ENCODE measurements at places on chromosomes 16 and 17.

DNA sequence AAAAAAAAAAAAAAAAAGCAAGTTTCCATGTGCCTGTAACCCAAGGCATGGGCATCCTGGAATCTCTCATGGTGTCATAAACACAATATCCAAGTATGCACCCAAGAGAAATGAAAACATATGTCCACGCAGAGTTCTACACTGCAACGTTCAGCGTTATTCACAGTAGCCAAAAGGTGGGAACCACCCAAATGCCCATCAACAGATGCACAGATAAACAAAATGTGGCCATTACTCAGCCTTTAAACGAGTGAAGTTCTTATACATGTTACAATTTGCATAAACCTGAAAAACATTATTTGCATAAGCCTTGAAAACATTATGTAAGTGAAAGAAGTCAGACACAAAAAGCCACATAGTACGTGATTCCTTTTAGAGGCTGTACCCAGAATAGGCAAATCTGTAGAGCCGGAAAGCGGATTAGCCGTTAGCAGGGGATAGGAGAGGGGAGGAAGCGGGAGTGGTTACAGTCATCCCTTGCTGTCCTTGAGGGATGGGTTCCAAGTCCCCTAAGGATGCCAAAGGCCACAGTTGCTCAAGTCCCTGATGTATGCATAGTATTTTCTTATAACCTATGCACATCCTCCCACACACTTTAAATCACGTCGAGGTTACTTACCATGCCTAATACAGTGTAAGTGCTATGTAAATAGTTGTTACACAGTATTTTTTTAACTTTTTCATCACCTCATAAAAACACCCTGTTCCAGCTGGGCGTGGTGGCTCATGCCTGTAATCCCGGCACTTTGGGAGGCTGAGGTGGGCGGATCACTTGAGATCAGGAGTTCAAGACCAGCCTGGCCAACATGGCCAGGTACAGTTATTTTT lies 47.3 kb upstream of the DNAH17 start:
- DNase-seq = no peak

GRCh38 chr17:8964801-8965393 lies 610 bp downstream of the PIK3R5 start:
- no peak for DNase-seq

GRCh38 chr17:70493277-70493874 lies 324.0 kb downstream of the KCNJ2 start:
- DNase-seq = no peak

- DNase-seq = no peak
Measured at GRCh38 chr17:28519236-28519635, 13.1 kb downstream of the FOXN1 start.

DNA sequence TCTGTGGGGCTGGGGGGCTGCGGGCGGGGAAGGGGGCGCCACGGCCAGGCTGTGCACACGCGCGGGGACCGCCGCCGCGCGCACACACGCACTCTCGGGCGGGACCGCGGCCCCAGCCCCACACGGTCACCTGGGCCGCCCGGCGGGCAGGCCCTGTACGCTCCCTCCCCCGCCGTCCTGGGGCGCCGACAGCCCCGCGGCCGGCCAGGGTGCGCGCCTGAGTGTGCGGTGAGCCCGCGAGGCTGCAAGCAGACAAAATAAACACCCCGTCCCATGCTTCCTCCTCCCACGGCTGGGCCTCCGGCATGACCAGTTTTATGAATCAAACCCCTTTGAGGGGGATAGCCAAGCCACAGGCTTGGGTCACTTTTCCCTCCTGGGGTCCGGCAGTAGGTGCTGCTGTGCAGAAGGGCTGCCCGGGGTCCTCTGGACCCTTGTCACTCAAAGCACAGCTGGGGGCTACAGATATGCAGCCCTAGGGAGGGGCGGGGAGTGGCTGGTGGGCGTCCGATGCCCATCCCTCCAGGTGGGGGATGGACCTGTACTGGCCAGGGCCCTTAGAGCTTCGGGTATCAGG lies 441 bp downstream of the VASN start:
- peak; percentile 60 for DNase-seq

DNA sequence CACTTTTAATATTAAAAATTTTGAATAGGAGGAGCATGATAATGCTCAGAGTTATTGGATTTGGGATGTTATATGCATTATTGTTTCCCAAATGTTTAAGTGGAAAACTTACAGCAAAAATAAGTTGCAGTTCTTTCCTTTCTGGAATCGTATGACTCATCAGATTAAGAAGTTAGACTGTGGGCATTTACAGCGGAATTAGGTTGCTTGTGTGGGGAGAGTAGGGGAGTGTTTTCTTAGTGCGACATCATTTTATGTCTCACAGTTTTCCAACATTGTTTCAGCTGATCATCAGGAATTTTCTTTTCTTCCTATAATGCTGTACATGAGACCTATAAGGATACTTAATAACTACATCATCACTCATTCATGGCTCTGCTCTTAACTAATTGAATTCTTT lies 1631.8 kb downstream of the CDH8 start:
- DNase-seq = no peak

GRCh38 chr17:13544765-13545164 lies 57.0 kb downstream of the HS3ST3A1 start:
- DNase-seq = no peak

DNA sequence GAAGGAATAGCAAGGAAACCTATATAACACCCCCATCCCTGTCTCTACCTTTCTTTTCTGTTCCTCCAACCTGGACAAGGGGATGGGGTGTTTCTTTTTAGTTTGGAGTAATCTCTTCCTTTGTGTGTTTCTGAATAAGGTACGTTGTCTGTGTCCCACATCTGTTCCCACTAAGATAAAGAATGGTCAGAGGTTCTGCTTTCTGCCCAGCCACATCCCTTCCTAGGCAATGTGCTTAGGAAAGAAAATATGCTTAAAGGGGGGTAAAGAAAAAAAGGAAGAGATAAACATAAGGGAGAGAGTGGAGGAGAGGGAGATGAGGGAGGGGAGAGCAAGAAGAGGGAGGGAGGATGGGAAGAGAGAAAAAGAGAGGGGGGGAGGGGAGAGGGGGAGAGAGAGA lies 35.1 kb downstream of the SLC6A2 start:
- DNase-seq = no peak

GRCh38 chr16:57409870-57410587 lies 5.5 kb downstream of the CCL17 start:
- no peak for DNase-seq

DNA sequence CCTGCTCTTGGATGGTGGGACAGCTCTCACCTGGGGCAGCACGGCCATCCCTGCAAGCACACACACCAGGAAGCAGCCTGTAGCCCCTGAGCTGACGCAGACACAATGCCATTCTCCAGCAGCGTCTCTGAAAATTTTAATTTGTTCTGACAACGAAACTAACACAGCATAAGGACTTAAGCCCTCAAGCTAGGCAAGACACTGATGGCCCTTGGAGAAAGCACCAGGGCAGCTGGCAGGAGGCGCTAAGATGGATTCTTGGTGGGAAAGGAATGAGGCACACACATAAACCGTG lies 2.7 kb upstream of the LIMD2 start:
- DNase-seq = no peak

- DNase-seq = no peak
Measured at GRCh38 chr16:20053336-20053735, 20.4 kb downstream of the GPR139 start.

DNA sequence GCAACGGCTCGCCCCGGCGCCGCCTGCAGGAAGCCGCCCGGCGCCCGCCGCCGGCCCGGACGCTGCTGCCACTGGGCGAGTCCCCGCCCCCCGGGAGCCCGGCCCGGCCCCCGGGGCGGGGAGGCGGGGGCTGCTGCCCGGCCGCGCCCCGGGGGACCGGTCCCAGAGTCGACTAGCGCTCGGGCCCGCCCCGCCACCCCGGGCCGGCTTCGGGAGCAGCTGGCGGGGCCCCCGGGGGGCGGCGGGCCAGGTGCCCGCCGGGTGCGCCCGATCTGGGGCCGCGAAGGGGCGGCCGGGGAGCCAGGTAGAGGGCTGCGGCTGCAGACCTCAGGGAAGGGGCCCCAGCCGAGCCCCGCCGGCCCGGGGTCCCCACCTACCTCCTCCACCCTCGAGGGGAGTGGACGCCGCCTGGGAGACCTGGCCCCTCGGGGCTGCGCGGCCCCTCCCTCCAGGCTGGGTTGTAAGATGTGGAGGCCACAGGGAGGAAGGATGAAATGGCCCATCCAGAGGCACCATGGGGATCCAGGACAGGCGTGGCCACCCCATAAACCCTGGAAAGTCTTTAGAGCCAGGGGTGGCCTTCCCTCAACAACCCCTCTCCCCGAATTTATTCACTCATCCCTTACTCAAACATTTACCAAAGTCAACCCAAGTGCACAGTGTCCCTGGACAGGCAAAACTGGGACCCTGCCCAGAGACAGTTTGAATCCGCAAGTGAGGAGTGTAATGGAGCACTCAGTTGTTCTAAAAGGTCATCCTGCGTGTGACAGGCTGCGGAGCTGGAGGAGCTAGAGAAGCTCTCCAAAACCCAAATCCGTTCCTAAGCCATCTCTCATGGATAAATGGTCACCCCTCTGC lies at the start of gene CDYL2:
CDYL2 (minus strand) TSS at position 73 of the 858 bp plus-strand sequence. CDS start 425 bp downstream, outside the sequence.
- DNase-seq = peak; percentile 3

- DNase-seq = no peak
Measured at GRCh38 chr17:30477774-30478115, 537 bp downstream of the GOSR1 start.

DNA sequence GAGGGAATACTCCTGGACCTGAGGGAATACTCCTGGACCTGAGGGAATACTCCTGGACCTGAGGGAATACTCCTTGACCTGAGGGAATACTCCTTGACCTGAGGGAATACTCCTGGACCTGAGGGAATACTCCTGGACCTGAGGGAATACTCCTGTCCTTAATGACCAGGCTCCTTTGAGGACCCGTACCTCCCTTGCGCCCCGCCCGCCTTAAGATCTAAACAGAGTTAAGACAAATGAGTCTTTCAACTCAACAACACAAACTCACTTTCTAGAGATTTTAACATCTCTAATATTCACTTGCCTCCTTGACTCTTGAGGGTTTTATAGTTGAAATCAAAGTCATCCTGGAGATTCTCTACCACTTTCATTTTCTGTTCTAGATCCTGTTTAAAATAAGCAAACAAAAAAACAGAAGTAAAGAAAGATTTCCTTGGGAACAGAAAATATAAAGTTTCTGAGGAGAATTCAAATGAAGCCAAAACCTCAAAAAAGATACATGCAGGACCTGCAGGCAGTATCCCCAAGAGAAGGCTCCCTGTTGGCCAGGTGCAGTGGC lies 49.7 kb downstream of the STAT3 start:
- DNase-seq = no peak

GRCh38 chr17:45972531-45972930 lies 26.5 kb upstream of the STH start:
- no peak for DNase-seq

- DNase-seq = no peak
Measured at GRCh38 chr16:4367393-4367856, 4.2 kb upstream of the VASN start.

GRCh38 chr17:40366861-40367518 lies 2.5 kb upstream of the GJD3 start:
- no peak for DNase-seq

DNA sequence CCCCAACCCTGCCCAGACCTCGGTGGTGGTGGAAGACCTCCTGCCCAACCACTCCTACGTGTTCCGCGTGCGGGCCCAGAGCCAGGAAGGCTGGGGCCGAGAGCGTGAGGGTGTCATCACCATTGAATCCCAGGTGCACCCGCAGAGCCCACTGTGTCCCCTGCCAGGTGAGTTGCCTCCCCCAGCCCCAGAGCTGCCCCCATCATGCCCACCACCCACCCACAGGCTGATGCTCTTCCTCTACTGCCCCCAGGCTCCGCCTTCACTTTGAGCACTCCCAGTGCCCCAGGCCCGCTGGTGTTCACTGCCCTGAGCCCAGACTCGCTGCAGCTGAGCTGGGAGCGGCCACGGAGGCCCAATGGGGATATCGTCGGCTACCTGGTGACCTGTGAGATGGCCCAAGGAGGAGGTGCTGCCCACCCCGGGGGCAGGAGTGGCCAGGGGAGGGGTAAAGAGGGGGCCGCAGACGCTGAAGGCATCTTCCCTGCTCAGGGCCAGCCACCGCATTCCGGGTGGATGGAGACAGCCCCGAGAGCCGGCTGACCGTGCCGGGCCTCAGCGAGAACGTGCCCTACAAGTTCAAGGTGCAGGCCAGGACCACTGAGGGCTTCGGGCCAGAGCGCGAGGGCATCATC lies 8.4 kb downstream of the GALK1 start:
- DNase-seq = no peak

DNA sequence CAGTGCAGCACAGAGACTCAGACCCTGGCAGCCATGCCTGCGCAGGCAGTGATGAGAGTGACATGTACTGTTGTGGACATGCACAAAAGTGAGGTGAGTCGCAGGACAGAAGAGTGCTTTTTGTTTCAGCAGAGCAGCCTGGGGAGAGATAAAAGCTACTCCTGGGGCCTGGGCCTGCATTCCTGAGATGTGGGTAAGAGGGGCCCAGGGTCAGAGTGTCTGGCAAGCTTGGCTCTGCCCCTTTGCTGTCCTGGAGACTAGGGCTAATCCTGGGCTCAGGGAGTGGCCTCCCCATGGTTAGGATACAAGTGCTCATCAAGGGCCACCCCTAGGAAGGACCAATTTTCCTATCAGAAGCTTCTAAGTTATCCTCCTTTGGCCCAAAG lies 4.8 kb upstream of the ERBB2 start:
- DNase-seq = no peak

GRCh38 chr16:89197033-89197632 lies 3.2 kb downstream of the SLC22A31 start:
- no peak for DNase-seq

DNA sequence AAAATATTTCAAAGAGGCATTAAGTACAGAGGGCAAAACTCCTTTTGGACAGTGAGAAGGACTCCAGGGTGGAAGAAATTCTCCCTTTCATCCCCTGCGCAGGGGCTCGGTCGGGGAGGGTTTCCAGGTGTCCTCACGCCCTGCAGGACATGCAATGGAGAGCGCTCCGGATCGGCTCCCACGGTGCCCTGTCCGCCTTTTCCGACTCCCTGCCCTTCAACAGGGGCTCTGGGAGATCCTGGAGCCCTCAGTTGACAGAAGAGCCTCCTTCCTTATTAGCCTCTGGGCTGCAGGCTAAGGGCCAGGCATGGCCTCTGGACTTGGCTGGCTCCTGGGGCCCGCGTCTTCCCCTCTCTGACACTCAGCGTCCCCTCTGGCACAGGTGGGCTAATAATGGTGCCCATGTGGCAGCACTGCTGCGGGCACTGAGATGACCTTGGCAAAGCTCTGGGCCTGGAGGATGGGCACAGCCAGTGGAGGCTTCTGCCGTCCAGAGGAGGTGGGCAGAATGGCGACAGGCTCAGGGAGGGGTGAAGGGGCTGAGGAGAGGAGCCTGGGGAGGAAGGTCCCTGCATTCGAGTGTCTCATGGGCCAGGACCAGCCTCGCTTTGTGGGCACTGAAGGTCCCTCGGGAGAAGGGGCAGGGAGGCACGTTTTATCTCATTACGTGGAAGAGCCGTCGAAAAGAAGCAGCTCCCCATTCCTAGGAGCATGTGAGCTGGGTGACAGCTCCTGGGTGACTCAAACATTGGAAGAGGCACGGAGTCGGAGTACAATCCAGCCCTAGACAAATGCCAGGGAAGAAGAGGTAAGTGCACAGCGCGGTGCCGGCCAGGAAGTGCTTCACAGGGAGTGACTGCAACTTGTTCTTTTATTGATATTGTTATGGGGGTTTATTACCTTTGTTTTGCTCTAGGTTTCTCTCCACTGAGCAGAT lies 161.7 kb downstream of the IRF8 start:
- no peak for DNase-seq

Measured in MG63 (cell line).